Stimulated activated CD4-positive, alpha-beta T cell treated with anti-CD3 and anti-CD28 coated beads, Interleukin-15, amount 100 ng/mL, for 1 hour (primary cell): ENCODE measurements at places on chromosomes 3 and 15.

DNA sequence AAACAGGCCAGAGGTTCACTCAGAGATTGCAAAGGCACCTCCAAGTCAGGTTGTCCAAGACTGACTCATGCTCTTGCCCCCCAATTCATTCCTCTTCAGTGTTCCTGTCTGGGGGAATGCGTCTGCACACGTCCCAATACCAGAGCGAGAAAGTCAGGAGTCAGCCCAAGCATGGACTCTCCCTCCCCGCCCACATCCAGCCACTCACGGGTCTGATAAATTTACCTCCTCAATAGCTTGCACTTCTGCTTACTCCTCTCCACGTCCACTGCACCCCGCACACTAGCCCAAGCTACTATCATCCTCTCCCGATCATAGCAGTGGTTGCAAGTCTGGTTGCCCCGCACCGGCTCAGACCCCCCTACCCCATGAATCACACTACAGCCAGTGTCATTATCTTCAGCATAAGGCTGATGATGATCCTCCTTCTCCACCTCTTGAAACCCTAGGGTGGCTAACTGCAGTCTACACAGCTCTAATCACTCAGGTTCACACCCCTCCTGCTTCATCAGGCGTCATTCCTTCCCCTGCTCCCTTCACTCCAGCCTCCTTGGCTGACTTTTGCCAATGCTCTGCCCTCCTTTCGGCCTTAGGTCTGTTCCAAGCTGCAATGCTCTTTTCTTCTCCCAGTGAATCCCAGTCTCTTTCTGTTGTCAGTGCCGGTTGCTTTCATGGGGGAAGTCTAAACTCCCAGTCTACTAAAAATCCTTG, 27.6 kb upstream of the MYO1E start:
- DNase-seq: no peak

DNA sequence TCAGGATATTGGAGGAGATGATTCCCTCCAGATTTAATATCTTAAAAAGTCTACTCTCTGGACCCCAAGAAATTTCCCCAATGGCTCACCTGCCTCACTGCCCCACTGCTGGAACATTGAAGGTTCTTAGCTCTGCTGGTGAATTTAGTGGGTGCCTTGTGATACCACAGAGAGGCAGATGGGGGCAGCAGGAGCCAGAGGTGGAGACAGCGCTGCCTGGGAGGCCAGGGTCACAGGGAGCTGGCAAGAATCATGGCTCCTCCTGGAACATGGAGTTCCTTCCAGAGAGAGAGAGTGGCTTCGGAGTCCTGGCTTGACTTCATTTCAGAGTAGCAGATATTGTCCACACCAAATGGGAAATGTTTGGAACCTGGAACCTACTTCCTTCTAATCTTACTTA, 263.5 kb upstream of the CFAP20DC start:
- DNase-seq: no peak

GRCh38 chr3:159818399-159818798, 170.2 kb upstream of the IL12A start:
- DNase-seq: no peak

DNA sequence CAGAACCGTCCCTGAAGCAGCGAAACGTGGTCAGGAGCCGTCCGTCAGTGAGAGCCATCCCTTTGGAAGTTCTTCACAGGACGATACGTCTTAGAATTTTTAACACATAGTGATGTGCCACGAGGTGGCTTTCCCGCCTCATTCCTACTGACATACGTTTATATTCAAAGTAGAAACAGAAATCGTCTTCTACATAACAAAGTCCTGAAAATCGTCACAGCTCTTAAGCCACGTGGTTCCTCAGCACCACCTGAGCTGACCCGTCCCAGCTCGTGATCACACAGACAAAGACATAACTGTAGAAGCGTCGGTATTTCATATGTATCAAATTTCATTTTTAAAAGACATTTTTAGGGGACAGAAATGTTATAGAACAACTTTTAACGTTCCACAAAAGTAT, 73.5 kb downstream of the TFRC start:
- DNase-seq: no peak

DNA sequence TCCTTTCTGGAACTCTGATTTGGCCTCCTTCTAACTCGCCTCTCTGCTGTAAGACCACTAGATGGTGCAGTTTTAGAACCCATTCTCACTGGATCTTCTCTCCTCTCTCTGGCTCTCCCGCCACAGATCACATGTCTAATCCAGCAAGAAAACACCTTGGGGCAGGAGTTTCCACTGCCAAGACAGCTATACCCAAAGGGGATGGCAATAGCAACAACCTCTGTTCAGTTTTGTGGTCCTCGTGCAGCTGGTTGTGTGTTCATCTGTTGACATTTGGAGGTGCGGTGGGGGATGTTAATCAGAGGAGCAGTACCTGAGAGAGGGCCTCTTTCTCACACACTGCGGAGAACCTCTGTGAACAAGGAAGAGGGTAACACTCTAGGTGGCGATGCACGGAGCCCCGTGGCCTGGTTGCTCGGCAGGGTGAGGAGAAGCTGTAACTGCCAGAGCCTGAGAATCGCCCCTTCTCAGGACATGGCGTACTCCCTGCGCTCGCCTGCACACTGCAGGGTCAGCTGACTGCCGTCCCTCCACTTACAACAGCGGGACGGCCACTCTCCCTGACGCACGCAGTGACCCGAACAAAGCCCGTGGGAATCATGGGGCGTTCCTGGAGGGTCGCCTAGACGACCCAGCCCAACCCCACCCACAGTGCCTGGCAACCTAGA, at the start of gene TEX55:
TSS of gene TEX55 (plus strand) at position 666 of the 668 bp plus-strand sequence. CDS start 25 bp downstream, outside the sequence.
- DNase-seq: no peak

- DNase-seq: no peak
These were observed 58.7 kb upstream of the ARHGEF26 start for GRCh38 chr3:154062513-154062912.

DNA sequence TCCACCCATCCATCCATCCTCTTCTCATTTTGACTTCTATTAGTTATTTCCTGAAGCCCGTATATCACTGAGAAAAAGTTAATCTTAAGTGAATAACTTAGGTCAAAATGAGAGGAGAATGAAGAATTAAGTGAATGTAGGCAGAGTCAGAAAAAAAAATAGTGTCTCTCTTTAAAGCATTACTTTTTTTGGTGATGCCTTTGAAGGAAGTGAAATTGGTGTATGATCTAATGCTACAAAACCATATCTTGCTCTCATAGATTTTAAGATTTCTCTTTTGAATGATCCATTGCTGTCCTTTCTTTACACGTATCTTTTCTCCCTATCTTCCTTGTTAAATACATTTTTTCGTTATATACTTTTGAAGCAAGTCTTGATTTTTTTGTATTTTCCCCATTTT, 23.4 kb downstream of the FNDC3B start:
- no peak for DNase-seq

GRCh38 chr15:62128916-62129315, 36.2 kb downstream of the C2CD4B start:
- no peak for DNase-seq

DNA sequence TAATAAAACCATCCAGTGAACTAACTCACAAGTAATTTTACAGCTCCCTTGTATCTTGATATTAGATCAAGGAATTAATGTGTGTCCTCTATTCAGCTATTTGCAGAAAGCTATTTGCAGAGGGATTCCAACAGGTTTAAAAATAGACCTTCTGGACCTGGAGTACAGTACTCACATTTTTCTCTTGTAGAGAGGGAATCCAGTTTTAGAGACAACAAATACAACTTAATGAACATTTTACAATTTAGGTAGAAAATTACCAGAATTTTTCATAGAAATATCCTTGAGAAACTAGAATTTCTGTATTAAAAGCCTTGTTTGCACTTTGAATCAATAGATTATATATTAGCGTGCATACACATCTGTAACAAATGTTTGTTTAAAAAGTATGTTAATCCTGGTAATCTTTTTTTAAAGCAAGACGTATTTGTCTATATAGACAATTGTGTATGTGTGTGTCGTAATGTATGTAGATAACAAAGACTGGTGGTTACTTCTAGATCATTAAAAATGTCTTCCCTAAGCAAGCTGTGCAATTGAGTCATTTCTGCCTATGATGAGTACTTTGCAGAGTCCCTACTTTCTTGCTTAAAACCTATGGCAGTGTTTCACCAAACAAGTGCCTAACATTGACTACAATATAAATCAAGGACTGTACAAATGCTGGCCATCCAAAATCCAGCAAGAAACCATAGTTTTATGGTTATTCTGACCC, 57.9 kb downstream of the PPP2R3A start:
- DNase-seq: no peak

GRCh38 chr3:160569894-160570652, 4.7 kb upstream of the KPNA4 start:
- no peak for DNase-seq

GRCh38 chr15:80579611-80580010, 115.5 kb upstream of the ABHD17C start:
- DNase-seq: no peak

DNA sequence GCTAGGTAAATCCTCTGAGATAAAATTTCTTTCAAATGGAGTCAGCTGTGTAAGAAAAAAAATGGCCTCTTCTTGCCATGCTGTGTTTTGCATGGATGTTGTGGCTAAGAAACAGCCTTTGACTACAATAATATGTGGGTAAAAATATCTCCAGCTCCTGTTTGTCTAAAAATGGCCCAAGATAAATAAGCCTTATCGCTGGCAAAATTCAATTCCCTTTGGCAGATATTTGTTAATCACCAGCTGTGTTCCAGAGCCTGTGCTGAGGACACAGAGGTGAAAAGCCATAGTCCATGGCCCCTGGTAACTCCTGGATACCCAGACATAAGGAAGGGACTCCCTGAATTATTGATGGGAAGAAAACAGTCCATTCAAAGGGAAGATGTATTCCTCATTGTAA, 15.3 kb upstream of the RAMAC start:
- DNase-seq: no peak

DNA sequence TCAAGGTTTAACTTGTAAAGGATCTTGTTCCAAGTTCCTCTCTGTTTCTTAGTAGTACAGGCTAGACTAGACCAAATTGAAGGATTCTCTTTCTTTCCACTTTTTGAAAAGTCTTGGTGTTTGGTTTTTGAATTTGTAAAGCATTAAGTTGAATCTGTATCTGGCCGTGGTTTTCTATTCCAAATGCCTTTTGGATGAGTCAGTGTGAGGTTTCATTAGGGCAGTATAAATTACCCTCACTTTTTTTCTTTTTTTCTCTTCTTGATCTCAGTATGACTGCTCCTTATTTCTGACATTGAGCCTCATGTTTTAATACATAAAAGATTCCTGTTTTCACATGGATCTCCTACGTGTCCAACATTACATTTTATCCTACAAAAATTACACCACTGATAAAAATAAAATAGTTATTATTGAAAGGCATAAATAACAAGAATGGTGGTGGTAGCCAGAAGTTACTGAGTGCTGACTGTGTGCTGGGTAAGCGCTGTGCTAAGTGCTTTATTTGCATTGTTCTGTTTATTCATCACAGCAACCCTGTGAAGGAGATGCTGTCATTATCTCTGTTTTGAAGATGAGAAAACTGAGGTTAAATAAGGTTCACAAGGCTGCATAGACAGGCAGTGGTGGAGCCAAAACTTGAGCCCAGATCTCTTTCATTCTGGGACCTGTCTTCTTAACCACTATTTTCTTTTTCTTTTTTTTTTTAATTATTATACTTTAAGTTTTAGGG, 48.3 kb downstream of the MITF start:
- DNase-seq: no peak

- no peak for DNase-seq
These were observed 164.8 kb upstream of the CDIN1 start for GRCh38 chr15:36414670-36415069.
